Left colon (tissue), 2 donors: ENCODE measurements at places on chromosomes 6 and 20.

- no peak for DNase-seq
These were observed 59.5 kb downstream of the GNAS start for GRCh38 chr20:58911970-58912369.

DNA sequence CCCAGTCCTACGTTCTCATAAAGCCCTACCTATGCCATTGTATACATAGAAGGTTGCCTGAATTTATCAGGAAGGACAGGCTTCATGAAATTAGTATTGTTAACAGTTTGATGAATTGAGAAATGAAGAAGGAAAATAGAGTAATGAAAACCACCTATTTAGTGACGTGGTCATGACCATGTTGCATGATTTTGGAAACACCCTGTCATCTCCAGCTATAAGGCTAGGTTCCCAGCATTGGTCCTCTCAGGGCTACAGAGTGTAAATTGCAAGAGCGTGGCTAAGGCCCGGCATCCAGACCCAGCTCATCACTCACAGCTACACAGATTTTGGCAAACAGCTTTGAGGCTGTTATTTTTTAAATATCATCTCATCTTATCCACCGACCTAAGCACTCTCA is 203.6 kb downstream of the MEI4 start:
- DNase-seq: no peak

- DNase-seq: no peak
These were observed 62.9 kb downstream of the SSR1 start for GRCh38 chr6:7249946-7250643.

GRCh38 chr6:18245642-18246041 is 18.7 kb downstream of the DEK start:
- DNase-seq: no peak

DNA sequence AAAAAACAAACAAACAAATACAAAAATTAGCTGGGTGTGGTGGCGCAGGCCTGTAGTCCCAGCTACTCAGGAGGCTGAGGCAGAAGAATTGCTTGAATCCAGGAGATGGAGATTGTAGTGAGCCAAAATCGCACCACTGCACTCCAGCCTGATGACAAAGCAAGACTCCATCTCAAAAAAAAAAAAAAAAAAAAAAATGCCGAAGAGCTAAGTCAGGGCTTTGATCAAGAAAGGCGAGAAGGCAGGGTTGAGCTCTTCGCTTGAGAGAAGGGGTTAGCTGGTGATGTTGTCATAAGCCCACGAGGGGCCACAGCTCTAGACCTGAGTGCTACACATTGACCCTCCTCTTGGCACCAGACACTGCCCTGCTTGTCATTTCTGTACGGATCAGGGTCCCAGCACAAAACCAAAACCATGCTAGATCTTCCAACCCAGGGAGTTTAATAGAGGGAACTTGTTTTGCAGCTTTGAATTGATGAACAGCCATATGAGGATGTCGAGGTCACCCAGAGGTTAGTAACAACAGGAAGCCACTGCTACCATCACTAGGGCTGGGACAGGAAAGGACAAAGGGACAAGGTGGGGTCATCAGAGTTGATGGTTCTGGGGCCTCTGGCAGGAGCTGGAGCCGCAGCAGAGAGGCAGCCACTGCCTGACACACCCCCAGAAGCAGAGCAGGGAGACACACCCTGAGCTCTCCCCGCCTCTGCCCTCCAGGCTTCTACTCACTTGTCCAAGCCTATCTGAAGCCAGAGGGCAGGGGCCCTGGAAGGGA is 122.7 kb downstream of the SNX5 start:
- DNase-seq: peak; percentile 68

DNA sequence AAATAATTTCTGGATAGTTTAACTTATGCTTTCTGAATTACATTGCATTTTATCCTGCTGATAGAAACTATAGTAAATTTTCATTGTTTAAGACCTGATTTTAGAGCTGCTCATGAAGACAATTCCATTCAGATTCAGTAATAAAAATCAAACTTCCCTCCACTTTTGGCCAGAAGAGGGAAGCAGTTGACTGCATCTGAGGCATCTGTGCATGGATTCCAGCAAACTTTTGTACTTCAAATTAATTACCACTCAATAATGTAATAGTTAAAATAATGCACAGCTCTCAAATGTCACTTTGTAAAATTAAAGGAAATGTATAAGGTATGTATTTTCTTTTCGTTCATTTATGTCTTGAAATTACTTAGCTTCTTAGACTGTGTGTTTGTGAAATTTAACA is 64.2 kb upstream of the SLC35B3 start:
- no peak for DNase-seq

DNA sequence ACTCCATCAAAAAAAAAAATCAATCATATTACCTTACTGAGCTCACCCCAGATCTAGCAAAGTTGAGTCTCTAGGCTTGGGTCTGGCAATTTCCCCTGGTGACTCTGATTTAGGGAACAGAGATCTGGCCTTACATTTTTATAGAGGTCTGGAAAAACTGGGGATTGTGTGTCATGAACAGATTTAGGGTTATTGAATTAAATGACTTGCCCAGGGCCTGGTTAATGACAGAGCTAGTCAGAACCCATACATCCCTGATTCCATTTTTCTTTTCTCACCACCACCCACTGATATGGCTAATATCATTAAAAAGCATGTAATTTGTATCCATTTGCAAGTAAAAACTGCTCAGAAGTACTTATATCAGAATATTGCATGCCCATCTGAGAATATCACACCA is 163.4 kb upstream of the OGFRL1 start:
- DNase-seq: no peak

DNA sequence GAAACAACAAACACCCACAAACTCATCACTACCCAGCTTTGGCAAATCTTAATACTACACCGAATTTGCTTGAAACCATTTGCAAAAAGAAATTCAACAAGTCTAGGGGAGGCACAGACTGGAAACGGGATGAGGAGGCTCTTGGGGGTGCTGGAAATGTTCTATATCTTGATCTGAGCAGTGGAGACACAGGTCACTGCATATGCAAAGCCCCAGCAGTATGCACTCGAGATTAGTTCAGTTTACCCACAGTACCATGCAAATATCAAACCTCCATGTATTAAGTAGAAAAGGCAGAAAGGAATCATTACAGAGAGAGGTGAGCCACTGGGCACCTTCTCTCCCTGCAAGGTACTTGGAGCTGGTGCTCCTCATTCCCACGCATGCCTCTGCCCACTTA is 75.9 kb downstream of the PREX1 start:
- no peak for DNase-seq

DNA sequence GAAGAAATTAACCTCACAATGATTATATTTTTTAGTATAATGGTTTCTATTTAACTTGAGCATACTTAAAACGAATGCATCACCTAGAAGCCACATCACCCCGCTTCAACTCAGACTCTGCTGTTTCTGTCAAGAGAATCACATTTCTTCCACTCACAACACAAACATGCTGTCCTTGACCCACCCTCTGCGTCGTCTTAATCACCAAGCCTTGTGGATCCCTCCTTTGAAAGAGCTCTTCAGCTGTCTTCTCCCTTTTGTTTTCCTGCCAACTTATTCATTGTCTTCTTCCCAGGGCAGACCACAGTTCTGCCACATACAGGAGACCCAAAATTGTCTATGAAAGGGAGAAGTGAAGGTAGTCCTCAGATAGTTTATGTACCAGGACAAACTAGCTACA is 595.6 kb upstream of the AGPAT4 start:
- DNase-seq: no peak

DNA sequence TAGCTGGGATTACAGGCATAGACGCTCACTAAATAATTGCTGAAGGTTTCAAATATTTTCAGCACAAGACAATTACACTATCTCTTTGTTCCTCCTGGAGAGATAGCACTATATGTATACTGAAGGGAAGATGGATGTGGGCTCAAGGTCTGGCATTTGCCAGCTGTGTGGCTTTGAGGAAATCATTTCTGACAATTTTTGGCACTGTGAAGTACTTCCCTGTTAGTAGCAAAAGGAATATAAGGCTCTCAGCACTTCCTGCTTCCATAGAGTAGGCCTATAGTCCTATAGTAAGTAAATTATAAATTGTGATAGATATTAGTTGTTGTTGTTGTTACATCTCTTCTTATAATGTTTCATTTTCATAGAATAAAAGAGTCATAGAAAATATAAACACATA is 271.1 kb downstream of the SAMD5 start:
- DNase-seq: no peak

DNA sequence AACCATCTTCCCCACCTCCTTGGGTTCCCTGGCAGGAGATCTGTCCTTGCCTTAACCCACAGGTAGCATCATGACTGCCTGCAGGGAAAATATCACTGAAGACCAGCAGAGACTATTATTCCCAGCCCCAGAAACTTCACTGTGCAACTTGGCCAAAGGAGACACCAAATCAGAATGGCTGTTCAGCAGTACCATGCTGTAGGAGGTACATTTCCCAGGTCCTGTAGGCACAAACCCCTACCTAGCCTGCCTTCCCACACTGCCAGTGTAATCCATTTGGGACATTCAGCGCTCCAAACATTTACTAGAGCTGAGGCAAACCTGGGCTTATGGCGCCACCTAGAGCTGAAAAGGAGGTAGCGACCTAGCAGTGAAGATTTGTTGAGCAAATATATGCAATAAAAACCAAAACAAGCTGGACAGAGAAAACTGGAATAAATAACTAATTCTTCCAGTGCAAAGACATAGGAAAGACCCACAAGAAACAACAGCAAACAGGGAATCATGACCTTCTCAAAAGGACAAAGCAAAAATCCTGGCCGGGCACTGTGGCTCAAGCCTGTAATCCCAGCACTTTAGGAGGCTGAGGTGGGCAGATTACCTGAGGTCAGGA is 60.3 kb downstream of the VTA1 start:
- peak; percentile 39 for DNase-seq

- DNase-seq: no peak
These were observed 738.2 kb downstream of the COL12A1 start for GRCh38 chr6:74467533-74468215.

- no peak for DNase-seq
These were observed 8.3 kb upstream of the CEBPB start for GRCh38 chr20:50182346-50182745.

DNA sequence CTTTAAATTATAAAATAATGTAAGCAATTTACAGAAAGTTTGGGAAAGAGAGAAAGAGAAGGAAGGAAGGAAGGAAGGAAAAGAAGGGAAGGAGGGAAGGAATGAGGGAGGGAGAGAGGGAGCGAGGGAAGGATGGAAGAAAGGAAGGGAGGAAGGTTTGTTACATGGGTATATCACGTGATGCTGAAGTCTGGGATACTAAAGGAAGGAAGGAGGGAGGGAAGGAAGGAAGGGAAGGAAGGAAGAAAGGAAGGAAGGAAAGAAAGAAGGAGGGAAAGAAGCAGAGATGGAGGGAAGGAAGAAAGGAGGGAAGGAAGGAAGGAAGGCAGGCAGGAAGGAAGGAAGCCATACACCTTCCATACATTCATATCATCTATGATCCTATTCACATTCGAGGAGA is 48.9 kb upstream of the GCM1 start:
- no peak for DNase-seq

DNA sequence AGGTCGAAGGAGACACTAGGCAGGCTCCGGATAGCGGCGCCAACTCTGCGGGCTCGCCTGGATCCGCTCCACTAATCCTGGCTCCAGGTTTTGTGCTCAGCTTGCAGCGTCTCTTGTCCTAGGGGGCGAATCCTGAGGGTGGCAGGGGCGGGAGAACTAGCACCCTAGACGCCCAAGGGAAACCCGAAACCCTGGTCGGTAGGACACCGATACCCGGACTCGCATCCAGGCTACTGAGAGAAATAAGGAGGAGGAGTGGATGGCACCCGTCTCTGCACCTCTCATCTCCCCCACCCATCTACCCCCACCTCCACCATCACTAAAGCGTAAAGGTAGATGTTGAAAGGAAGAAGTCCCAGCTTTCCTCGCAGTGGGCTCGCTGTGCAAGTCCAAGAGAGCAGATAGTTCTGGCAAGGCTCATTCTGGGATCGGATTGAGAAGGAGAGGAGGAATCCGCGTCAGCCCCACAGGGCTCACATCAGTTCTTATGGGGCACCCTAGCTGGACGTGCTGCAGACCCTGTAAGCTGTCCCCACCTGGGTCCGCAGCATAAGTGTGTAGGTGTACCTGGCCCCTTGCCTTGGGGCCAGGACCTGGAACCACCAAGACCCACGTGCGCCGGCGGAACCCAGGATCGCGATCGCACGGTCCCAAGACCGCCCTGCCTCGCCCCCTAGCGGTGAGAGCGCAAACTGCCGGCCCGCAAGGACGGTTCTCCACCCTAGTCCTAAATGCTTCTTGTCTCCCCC is 6.9 kb downstream of the SLC32A1 start:
- no peak for DNase-seq

DNA sequence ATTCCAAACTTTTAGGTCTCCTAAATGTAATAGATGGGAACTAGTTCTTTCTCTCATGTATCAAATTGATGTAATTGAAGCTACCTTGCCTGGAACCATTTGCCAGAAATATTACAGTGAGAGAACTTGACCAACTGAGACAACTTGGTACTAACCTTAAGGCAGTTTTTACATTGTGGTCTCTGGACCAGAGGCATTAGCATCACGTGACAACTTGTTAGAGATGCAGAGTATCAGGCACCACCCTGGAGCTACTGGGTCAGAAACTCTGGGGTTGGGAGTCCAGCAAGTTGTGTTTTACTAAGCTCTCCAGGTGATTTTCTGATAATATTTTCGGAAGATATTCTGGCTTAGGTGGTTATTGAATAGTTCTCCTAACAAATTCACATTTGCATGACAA is 982.1 kb upstream of the SLC35B3 start:
- no peak for DNase-seq

GRCh38 chr20:15396026-15396425 is 1058.6 kb upstream of the FLRT3 start:
- DNase-seq: no peak

DNA sequence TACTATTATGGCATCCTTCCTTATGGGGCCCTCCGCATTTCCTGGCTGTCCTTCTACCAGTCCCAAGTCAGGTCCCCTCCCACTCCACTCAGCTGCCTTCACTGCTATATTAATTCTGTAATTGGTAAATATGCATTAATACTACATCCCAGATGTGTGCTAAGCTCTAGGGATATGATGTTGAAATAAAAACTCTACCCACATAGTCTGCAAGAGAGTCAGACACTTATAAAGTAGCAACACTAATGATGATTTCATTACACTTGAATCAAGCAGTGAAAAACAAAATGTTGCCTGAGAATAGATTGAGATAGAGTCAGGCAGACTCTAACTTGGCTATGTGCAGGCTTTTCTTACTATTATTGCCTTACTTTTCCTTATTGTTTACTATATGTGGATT is 62.4 kb downstream of the AIG1 start:
- DNase-seq: no peak

DNA sequence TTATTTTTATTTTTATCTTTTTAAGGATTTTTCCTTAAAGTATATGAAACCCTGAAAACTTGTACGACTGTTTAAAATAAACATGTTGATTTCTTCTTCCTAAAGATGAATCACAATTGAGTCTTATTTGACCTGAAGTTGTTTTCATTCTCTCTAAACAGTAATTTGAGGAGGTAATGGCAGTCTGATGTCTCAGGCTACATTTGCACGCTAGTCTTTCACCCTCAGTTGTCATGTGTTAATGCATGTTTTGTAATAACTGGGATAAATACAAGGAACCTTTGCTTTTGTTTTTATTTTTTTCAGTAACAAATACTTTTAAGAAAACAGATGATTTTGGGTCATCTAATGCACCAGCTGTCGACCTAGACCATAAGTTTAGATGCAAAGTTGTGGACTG is 55.2 kb downstream of the SCAND1 start:
- no peak for DNase-seq
